Fibroblast of skin of left biceps (primary cell): ENCODE measurements at places on chromosomes 5 and 9.

DNA sequence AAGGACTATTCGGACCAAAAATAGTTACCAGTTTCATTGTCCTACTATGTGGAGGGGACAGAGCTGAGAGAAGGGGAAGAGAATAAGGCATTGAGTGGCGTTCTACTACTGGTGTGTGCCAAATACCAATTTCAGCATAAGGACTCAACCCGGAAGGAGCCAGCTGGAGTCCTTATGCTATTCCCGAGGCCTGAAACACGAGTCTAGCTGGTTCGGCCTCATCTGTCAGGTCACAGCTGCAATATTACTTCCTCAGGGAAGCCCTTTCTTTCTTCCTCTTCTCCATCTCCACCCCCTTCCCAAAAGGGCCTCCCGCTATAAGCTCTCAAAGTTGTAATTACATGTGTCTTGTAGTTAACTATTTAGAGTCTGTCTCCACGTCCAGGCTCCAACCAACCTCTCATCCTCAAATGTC lies 20.5 kb upstream of the FER start:
- no peak for DNase-seq

- no peak for DNase-seq
Measured at GRCh38 chr5:176608937-176609723, 826 bp downstream of the GPRIN1 start.

DNA sequence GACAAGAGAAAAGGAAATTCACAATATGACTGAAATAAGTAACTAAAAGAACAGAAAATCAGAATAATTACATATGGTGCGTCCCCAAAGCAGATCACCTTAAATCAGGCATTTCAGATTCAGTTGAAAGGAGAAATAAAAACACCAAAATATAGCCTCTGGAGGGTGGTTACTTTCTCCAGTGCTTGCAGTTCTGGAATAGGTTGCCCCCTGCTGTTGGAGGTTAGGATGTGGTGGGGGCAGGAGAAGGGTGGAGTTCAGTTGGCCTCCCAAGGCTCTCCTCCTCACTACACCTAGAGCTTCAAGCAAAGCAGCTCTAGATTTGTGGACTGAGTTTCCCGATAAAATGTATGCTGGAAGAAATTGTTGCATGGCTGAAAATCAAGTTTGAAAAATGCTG lies 338.2 kb upstream of the TLE4 start:
- no peak for DNase-seq

GRCh38 chr5:126540631-126541030 lies 54.4 kb downstream of the ALDH7A1 start:
- no peak for DNase-seq

DNA sequence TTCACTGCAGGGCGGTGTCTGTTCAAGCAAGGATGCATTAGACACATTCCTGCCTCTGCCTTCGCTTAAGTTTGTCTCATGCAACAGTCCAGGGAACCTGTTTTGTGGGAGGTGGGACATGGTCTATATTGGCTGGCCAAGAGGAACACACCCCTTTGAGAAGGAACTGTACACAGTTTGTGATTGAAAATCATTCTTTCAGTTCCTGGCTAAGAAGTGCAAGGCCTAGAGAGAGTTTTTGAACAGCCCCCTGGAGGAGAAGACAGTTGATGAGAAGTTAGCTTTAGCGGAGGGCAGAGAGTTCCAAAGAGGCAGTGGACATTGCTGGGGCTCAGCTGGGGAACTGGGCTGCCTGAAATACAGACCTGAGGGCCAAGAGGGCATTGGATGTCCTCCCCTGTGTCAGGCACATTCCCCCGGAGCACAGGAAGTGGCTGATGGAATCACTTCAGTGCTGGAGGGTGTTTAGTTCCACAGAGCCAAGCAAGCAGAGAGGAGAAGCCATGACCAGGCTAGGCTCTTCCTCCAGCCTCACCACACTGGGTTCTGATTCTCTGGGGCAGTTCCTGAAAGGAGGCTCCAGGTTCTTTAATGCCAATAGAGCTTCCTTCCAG lies 66.6 kb downstream of the RGS3 start:
- DNase-seq, result no peak

GRCh38 chr9:99070681-99071080 lies 34.2 kb upstream of the TGFBR1 start:
- DNase-seq, result no peak

DNA sequence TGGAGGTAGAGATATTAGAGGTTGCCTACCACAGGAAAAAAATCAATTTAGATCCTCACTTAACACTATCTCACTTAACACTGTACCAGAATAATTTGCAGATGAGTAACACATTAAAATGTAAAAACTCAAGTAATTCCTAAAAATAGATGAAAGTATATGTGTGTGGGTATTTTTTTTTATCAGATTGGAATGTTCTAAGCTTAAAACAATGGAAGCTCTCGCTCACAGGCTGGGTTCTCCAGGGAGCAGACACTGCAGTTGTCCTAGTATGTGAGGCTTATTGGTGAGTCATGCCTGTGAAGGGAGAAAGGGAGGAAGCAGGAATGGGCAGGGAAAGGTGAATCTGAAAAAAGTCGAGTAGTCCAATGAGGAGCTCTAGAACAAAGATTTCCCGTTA lies 181.3 kb upstream of the ZNF608 start:
- DNase-seq, result no peak

GRCh38 chr5:143826951-143827444 lies 15.0 kb downstream of the HMHB1 start:
- no peak for DNase-seq

DNA sequence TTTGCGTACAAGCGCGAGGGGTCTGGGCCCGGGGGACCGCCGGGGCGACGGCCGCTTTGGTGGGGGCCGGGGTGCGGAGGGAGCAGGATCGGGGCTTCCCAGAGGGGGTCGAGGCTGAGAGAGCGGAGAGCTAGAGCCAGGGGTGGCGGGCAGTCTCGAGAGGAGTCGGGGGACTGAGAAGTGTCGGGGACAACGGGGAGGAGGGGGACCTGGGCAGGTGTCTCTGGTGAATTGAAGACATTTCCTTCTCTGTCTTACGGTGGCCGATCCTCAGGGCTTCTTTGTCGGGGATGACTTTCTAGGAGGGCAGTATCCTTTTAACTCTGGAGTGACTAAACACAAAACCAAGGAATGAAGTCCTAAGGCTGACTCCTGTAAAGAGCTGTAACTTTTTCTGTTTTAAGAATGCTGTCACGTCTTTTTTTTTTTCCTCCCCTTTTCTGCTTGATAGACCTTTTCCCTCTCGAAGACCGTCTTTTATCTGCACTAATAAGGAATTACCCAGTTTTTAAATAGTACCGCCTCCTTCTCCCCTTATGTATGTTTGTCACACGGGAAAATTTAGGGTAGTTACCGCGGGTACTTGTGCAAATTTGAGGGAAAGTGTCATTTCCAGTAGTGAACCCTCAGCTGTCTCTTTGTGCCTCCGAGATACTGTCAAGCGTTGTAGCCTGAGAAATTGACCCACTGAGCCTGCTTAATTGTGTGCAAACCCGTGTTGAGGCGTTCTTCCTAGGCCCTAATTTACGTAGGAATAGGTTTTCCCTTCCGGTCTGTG lies 822 bp downstream of the DENND4C start:
- DNase-seq, result no peak

- DNase-seq, result no peak
Measured at GRCh38 chr9:132793606-132794580, 84.2 kb downstream of the AK8 start.

DNA sequence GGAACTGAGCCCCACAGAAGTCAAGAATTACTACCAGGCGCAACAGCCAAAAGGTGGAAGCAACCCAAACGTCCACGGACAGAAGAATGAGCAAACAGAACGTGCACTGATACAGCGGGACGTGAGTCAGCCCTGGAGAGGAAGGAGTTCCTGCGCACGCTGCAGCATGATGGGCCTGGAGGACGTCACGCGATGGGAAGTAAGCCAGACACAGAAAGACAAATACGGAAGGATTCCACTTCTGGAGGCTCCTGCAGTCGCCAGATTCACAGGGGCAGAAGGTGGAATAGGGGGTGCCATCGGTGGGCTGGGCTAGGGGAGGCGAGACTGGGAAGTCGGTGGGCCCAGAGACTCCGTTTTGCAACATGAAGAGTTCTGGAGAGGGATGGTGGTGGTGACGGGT lies 80.3 kb upstream of the PHYKPL start:
- DNase-seq, result no peak

GRCh38 chr5:131264451-131265099 lies 722 bp downstream of the CDC42SE2 start:
- no peak for DNase-seq

DNA sequence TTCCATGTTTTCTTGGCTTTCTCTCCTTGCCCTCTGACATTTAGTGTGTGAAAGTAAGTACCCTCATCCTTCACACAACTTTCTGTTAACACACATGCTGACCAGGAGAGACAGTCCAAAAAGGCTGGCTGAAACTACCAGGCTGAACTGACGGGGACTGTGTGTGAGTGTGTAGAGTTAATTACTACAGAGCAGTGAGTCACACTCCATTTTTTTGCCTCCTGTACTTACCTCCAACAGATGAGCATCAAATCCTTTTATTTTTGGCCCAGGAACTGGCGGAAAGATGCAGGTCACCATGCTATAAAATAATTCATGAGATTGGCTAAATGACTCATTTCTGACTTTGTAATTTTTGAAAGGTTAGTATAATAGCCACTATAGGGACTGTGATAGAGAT lies 20.2 kb upstream of the AGXT2 start:
- DNase-seq, result no peak

DNA sequence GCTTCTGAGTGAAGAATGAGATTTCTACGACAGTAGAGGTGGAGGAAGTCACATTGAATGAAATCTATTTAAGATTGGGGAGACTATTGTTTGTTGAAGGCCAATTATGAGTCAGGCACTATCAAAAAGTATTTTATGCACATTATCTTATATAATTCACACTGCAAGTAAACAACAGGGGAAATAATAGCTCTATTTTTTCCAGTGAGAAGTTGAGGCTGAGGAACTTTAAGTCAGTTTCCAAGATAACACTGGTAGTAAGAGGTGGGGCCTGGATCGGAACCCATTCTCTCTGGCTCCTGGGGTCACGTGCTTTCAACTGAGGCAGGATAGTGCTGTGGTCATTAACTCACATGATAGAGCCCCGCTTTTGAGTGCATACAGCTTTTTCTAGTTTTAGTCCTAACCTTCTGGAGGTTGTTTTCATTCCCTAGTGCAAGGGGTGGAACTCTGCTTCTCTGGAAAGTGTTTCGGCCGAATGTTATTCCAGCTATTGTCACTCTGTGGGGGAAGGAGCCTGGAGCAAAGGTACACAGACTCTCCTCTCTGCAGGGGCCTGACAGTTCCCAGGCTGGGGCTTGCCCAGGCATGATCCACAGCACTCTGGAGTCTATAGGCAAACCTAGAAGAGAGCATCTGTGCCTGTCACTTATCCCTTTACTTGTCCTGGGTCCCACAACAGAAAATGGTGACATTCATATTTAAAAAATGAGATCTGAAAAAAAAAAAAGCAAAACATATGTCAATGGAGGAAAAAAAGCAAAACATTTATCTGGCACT lies 352.4 kb upstream of the ACTBL2 start:
- DNase-seq, result no peak

GRCh38 chr9:127059765-127060361 lies 62.6 kb downstream of the ANGPTL2 start:
- DNase-seq, result no peak

DNA sequence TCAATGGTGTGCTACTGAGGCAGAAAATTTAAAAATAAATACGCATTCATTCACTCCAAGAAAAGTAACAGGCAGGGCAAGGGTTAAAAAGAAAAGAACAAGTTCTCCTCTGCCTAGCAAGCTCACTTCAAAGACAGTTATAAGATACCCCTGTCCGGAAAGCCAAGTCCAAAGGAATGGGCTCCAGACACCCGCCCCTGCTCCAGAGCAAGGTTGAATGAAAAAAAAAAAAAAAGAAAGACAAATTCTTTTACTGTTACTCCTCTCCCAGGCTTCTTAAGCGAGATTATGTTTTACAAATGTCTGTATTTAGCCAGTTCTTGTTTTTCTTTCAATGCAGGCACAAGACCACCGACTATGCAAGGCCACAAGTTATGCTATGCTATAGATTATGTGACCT lies 9.1 kb upstream of the ANXA2R start:
- DNase-seq, result no peak

DNA sequence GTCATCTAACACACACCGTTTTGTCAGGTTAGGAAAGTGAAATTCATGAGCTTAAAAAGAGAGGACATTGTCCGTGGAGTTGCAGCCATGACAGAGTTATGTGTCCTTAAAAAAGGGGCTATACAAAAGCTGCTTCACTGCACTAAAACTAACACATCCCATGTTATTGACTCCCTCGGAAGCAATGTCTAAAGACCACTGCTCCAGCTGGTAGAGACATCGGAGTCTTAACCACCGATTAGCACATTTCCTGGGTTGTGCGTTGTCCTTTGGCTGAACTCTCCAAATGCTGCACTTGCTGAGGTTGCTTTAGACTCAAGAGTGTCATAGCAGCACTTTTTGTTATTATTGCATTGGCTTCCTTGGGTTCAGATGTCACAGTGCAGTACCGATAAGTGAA lies 128.3 kb upstream of the C9orf72 start:
- DNase-seq, result no peak

DNA sequence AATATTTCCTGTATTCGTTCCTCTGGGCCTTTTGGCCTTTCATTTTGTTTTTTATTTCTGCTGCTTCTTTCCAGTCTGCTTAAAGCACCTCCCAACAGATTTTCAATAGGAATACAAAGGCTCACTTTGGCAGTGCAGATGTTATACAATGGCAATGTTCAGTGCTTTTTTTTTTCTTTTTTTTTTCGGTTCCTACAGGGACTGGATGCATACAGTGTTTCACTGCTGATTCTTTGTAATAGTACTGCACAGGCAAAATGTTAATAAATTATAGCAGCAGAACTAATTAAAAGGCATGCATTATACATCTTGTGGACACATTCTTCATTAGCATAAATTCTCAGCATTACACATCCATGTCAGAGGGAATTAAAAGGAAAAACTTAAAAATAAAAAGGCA lies 356.6 kb upstream of the C9orf72 start:
- DNase-seq, result no peak

- no peak for DNase-seq
Measured at GRCh38 chr9:119304555-119304954, 64.7 kb downstream of the BRINP1 start.

DNA sequence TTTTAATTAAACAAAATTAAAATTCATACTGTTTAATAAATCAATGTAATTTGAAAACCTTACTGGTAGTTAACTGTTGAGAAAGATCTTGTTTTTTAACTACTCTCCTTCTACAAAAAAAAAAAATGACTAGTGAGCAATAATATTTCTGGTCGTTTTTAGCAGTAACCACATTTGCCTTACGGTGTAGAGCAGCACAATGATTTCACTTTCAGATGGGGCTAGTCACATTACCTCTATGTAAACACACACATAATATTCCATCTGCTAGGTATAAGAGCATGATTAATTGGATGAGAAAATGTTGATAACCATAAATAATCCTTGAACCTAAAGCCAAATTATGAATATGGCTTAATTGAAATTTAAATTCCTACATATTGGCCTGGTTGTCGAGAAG lies 198.1 kb downstream of the CHSY3 start:
- no peak for DNase-seq
